ENCODE measurements at places on chromosomes 11 and 22. TPM values are rescaled to one million over a fixed set of nuclear protein-coding genes. Genes with fewer than 3 reads are reported as not detected.

OR51B5 gene
- 0.71 TPM for total RNA-seq

CRYBB2 gene
- 0.45 TPM for total RNA-seq

PTPRCAP gene
- total RNA-seq = 4.8 TPM

THAP12 gene
- total RNA-seq = 36.7 TPM

NXPE2 gene
- total RNA-seq = 0.19 TPM

LARGE2 gene
- 0.45 TPM for total RNA-seq

C11orf42 gene
- not detected for total RNA-seq

DNA sequence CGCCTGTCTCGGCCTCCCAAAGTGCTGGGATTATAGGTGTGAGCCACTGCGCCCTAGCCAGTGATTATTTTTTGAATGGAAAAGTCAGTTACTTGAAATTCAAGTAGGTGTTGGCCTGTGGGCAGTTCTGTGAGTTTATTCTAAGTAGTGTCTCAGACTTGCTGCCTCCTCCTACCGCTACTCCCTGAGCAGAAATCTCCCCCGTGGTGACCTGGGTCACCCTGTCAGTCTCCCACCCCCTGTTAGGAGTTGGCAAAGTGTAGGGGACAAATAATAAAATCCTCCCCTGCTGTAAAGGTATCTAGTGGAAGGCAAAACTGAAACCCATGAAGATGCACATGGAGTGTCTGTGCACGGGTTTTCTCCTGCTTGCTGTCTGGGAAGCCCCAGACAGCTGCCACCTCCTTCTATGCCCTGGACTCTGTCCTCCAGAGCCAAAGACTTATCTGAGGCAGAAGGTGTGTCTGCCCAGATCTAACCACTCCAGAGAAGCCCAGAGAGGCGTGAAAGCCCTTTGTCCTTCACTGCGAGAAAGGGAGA, 26.3 kb downstream of the SNAP29 start:
- DNase-seq = no peak

DNA sequence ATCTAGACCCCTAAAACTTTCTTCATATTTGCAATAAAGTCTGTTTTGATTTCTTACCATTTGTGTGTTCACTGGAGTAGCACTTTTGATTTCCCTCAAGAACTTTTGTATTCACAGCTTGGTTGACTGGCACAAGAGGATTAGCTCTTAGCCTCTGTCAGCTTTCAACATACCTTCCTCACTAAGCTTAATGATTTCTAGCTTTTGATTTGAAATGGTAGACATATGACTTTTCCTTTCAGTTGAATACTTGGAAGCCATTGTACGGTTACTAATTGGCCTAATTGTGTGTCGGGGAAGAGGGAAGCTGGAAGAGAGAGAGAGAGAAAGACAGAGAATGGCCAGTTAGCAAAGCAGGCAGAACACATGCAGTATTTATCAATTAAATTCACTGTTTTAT, 180.5 kb downstream of the ARHGAP42 start:
- DNase-seq = no peak

GRCh38 chr11:134528453-134528852, 116.4 kb upstream of the B3GAT1 start:
- DNase-seq = no peak

- DNase-seq = no peak
Observed at GRCh38 chr11:57647960-57648800, 1.5 kb downstream of the YPEL4 start.

GRCh38 chr11:118436639-118437207, 431 bp downstream of the KMT2A start:
- DNase-seq = peak; percentile 65

GRCh38 chr11:394034-394857, at the start of gene PKP3:
TSS of gene PKP3 (plus strand) at chr11:394209. CDS start at chr11:394293, 84 bp downstream.
- DNase-seq = no peak

DNA sequence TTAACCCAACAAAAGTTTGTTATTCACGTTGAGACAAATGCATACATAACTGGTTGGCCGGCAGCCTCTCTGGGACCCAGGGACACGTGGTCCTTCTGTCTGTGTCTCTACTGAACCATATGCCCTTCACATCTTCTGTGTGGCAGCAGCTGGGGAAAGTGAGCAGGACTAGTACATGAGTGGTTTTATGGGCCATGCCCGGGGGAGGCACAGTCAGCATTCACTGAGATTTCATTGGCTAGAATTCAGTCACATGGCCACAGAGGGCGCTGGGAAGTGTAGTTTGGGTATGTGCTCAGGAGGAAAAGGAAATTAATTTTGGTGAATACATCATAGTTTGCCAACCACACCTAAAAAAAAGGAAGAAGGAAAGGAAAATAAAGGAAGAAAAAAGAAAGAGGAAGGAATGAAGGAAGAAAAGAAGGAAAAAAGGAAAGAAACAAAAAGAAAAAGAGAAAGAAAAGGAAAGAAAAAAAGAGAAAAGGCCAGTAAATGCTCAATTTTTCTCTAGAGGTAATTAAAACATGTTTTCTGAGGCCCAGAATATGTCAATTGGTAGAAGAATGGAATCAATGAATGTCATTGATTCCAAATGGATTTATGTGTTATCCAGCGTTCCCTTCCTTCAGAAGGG, 55.9 kb upstream of the KIRREL3 start:
- DNase-seq = no peak

GRCh38 chr11:128506999-128507611, 80.3 kb downstream of the ETS1 start:
- peak; percentile 95 for DNase-seq

DNA sequence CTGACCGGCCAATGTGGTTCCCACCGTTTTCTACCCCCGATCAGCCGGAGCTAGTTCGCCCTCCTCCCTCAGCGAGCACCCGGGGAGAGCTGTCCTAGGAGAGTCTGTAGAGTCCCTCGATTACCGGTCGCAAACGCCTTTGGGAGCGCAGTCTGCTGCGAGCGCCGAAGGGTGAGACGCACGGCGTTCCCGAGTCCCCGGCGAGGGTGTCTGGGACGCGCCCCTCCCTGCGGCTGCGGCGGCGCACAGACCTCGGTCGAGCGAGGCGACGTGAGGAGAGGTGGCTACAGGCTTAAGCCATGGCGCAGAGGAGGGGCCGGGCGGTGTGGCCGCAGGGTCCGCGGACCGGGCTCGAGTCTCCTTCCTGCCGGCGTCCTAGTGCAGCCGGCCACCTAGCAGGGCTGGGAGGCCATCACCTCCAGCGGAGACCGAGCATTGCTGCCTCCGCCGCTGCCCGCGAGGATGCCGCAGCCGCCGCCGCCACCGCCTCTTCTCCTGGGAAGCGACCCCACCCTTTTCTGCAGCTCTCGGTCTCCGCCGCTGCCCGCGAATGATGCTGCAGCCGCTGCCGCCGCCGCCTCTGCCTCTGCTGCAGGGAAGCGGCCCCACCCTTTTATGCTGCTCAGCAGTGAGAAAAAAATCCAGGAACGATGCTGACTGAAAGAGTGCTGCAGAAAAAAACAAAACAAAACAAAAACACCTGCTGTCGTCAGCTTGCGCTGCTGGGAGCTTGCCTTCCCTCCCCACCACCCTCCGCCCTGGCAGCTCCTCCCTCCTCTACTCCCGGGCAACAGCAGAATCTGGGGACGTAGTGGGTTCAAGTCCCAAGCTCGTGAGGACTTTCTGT, at the start of gene MAP6:
TSS of gene MAP6 (minus strand) at position 588 of the 847 bp plus-strand sequence. CDS start 669 bp downstream, outside the sequence.
- DNase-seq = peak; percentile 56

- DNase-seq = no peak
Observed at GRCh38 chr11:126663749-126664592, 308.5 kb downstream of the ST3GAL4 start.

GRCh38 chr11:45610627-45611026, 54.8 kb downstream of the CHST1 start:
- no peak for DNase-seq

GRCh38 chr22:37982151-37982785, 2.1 kb downstream of the SOX10 start:
- no peak for DNase-seq

DNA sequence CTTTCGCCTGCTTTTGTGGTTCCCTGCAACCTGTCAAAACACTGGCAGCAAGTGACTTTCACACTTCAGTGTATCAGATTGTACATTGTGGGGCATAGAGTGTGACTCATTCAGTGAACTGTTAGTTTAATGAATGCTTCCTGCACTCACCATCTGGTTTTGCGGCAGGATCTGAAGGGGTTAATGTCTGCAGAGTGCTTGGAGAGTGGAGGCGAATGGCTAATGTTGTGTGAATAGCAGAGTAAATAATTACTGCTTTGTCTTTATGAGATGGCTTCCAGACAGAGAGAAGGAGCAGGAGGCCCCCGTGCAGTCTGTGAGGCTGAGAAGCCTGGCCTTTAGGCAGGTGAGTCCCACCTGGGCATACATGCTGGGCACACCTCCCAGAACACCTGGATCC, 454.3 kb upstream of the KIRREL3 start:
- no peak for DNase-seq

- DNase-seq = no peak
Observed at GRCh38 chr11:119460582-119460981, 37.6 kb upstream of the THY1 start.

- DNase-seq = no peak
Observed at GRCh38 chr11:57320719-57321387, 3.9 kb downstream of the TNKS1BP1 start.

- DNase-seq = no peak
Observed at GRCh38 chr11:59283825-59284772, 71.4 kb upstream of the MPEG1 start.

DNA sequence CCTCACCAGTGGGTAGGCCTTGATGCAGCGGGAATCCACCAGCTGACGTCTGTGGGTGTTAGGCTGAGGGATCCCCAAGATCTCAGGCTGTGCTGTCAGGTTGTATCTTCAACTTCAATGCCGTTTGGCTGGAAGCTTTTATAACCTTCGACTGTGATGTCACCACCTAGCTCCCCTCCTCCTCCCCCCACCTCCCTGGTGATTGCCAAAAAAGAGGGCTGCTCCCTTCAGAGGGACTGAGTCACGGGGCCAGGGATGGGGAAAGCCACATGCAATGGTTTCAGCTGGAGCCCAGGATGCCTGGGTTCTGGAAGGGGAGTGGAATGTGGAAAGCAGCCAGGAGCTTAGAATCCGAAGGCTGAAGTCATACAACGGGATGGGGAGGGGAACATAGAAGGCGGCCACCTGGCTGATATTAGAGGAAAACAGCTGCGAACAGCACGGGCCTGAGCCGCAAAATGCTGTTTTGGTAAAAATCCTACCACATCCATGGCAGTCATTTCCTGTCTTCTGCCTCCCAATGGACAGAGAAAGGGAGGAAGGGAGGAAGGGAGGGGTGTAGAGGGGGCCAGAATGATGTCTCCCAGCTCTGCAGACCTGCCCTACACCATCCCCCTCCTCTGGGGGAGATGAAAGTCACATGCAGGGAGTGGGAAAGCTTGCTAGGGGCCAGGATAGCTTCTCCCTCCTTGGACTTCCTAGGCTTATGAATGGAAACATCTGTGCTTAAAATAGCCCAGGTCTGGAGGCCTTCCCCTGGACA, at the start of gene LRRN4CL:
TSS of gene LRRN4CL (minus strand) at position 110 of the 763 bp plus-strand sequence. CDS start 1,022 bp downstream, outside the sequence.
- DNase-seq = peak; percentile 82

DNA sequence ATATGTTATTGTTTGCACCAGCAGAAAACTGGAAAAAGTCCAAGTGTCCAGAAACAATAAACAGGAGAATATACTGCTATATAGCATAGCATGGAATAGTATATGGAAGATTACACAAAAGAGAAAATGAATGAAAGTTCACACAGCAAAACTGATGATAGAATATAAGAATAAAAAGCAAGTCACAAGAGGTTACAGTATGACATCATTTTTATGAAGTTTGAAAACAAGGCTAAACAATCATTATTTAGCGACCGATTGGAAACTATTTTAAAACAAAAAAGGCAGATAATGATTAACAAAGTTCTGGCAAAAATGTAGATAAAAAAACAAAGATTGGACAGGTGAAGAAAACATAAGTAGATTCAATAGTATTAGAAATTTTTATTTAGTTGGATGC, 47.1 kb downstream of the SOX6 start:
- DNase-seq = no peak

- DNase-seq = no peak
Observed at GRCh38 chr11:6526411-6527135, 29.5 kb downstream of the DNHD1 start.

GRCh38 chr11:79330651-79331050, 110.2 kb downstream of the TENM4 start:
- no peak for DNase-seq

- no peak for DNase-seq
Observed at GRCh38 chr11:13949876-13950275, 12.6 kb upstream of the SPON1 start.

DNA sequence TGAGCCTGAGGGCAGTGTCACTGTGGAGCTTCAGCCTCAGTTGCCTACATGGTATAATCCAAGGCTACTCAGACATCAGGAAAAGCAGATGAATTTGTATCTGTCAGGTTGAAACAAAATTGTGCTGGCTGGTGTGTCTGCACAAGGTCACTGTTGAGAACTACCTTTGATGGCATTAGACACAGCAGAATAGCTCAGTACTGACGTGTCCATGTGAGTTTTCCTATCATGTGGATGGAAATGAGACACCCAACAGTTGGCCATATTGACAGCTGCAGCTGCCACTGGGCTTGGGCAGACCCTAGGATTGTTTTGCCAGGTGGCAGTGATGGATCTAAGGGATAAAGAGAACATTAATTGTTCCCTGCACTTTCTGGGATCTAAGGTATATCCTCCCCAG, 15.8 kb downstream of the CCDC134 start:
- no peak for DNase-seq

DNA sequence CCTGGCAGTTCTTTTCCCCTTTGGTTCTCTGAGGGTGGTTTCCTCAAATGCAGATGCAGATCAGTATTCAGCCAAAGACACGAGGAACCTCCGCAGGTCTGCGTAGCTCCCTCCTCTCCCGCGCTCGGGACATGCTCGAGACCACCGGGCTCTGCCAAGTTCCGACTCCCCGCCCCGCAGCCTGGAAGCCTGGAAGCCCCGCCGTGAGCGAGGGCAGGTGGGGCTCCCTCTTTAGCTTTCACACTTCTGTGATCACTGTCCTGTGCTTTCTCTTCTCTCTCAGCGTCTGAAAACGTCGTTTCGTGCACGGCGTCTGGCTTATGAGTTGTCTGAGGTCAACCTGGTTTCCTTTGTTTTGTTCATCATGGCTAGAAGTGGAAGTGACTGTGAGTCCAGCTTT, 26.6 kb downstream of the ZBED4 start:
- DNase-seq = no peak

GRCh38 chr11:113457784-113458183, 17.4 kb downstream of the DRD2 start:
- no peak for DNase-seq

DNA sequence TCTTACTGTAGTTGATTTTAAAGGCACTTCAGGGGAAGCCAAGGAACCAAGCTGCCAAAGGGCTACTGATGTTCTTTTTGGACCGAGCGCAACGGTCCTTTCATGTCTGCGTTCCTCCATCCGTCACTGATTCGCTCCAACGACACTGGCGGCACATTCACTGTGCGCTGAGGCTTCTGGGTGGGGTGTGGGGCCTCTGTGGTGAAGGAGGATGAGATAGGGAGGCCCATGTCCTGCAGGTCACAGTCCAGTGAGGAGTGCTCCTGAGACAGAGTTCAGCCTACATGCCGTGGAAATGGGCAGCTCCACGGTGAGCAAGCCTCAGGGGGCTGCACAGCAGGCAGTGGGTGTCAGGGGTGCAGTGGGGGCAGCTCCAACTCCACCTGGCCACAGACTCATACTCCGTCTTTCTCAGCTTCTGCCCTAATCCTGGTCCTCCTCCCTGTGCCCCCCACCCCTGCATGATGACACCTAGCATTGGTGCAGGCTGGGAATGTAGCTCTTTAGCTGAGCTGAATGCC, 87.8 kb upstream of the SHANK2 start:
- DNase-seq = peak; percentile 38

- no peak for DNase-seq
Observed at GRCh38 chr11:95066716-95067038, at the start of gene SRSF8. TSS of gene SRSF8 (plus strand) at chr11:95066919. CDS start at chr11:95067227, 308 bp downstream.
